ENCODE measurements at places on chromosomes 7 and 10. TPM values are rescaled to one million over a fixed set of nuclear protein-coding genes. Genes with fewer than 3 reads are reported as not detected.

CEP55 gene
- 41.8 TPM for total RNA-seq

GRCh38 chr7:139482662-139483466 is 609 bp downstream of the KLRG2 start:
- peak; percentile 89 for DNase-seq

DNA sequence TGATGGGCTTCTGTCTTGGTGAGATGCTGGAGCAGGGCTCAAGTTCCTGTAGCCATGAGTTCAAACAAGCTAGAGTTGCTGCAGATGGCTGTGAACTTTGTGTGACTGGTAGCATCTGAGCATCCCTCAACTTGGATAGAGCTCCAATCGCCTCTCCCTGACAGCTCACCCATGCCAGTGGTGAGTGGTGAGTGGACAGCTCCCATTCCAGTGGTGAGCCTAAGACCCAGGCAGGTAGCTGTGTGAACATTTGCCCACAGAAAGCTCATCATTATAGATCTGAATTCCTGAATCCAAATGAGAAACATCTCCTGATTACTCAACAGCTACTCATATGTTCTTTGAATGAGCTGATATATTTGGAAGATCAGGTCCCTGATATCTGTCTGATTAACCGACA is 25.3 kb downstream of the STEAP1B start:
- DNase-seq, result no peak

GRCh38 chr7:77879272-77879671 is 80.7 kb downstream of the PHTF2 start:
- no peak for DNase-seq

TBXAS1 gene
- total RNA-seq, result 0.76 TPM

DNA sequence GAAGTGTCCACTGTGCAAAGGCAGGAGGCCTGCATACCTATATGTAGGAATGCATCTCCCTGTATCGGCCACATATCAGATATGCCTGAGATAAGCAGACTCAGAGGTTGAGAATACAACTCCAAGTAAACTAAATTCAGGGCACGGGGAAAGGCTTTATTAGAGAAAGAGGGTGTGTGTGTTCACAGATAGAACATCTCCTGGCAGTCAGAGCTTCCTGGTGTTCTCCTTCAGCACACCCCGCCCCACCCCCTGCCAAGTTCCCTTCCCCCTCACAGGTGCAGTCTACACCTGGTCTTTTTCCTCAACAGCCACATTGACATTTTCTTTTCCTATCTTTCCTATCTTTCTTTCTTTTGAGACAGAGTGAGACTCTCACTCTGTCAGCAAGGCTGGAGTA is 17.1 kb downstream of the GBX1 start:
- no peak for DNase-seq

- no peak for DNase-seq
Observed at GRCh38 chr7:1253681-1254181, 21.1 kb downstream of the UNCX start.

DNA sequence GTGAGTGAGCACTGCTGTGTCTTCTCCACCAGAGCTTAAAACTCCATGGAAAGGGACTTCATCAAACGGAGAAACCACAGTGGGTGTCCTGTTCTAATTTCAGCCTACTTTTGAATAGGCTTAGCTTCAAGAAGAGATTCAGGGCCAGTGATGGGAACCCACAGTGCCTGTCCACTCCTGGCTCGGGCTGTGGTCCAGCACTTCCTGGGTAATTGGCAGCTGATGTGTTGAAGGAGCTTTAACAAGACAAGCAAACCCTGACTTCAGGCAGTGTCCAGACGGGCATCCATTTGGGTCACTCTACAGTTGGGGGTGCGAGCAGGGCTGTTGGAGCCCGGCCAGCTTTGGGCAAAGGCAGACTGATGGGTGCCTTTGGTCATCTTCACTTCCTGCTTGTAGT is 14.5 kb downstream of the VWC2 start:
- DNase-seq, result no peak

MMP21 gene
- not detected for total RNA-seq

DNA sequence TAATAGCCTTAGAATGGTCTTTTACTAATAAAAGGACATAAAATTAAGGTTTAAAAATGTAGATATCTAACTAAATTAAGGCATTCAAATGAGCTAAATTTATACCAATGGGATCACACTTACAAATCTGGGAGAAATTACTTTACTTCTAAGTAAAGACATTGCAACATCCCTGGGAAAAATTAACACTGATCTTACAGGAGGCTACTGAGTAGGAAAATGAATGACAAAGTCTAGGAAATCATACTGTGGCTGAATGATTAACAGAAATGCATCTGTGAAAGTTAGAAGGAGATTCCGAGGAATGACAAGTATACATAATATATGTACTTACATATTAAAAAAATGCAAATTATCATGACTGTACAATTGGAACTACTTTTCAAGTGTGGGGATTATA is 38.3 kb downstream of the CACNA2D1 start:
- DNase-seq, result no peak

- no peak for DNase-seq
Observed at GRCh38 chr7:127578711-127579275, 6.6 kb downstream of the GCC1 start.

CNNM1 gene
- 0.66 TPM for total RNA-seq

AOC1 gene
- not detected for total RNA-seq

DNA sequence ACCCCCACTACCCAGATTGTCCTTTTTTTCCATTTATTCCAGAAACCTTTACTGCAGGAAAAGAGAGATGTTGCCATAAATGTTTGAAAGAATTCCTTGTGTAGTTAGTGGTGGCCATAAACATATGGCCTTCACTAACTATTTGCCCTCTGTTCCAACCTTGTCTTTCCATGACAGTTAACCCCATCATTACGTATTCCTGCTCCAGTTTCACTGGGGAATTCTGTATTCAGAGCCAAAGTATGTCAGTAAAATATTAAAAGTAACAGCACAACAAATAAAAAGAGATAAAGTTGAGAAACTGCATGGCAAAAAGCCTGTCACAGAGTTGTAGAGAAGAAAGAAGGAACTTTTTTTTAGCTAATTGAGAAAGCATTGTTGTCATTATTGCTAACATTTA is 261.3 kb downstream of the BICC1 start:
- no peak for DNase-seq

- DNase-seq, result no peak
Observed at GRCh38 chr10:86979977-86980448, 11.7 kb downstream of the ADIRF start.

GRCh38 chr7:139774376-139774775 is 3.4 kb downstream of the HIPK2 start:
- no peak for DNase-seq

- no peak for DNase-seq
Observed at GRCh38 chr10:28558923-28559508, 26.1 kb downstream of the WAC start.

GRCh38 chr7:158063850-158064610 is 523.6 kb downstream of the PTPRN2 start:
- no peak for DNase-seq

- no peak for DNase-seq
Observed at GRCh38 chr10:109821672-109822071, 101.6 kb downstream of the XPNPEP1 start.

KMT2C gene
- 8.5 TPM for total RNA-seq

PRLHR gene
- not detected for total RNA-seq

GRCh38 chr10:102629661-102630614 is 14.3 kb upstream of the TRIM8 start:
- peak; percentile 76 for DNase-seq

DNA sequence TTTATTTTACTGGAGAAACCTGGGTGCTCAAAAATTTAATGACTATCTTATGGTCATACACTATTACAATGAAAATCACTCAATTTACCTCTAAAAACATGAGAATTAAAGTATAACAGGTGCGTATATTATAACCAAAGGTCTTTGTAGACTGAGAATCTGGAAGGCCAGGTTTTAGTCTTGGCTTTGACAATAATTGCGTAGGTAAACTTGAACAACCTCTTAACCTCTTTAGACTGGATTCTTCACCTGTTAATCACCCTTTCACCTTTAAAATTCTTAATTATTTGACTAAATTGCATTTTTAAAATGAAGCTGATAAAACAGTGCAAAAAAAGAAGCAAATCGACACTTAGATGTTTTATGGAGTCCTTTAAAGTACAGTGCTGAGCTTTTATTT is 156.1 kb downstream of the SEMA3E start:
- DNase-seq, result no peak

- DNase-seq, result peak; percentile 3
Observed at GRCh38 chr10:51857305-51857704, 157.9 kb upstream of the CSTF2T start.

GRID2IP gene
- total RNA-seq, result 0.33 TPM

DNA sequence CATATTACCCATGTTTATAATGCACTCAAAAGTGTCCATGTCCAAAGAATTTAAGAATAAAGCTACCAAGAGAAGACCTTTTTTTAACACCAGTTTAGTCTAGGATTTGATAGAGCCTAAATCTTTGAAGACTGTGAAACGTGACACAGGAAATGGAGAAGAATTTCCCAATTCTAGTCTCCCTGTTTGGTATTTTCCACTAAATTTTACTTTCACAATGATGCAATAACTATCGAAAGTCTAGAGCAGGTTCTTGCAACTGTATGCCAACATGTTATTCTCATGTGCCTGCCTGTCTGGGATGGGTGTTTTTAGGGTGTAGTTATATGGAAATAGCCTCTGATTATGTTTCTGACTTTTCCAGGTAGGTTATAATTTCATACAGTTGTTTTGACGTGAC is 6.9 kb upstream of the MXI1 start:
- no peak for DNase-seq

DNA sequence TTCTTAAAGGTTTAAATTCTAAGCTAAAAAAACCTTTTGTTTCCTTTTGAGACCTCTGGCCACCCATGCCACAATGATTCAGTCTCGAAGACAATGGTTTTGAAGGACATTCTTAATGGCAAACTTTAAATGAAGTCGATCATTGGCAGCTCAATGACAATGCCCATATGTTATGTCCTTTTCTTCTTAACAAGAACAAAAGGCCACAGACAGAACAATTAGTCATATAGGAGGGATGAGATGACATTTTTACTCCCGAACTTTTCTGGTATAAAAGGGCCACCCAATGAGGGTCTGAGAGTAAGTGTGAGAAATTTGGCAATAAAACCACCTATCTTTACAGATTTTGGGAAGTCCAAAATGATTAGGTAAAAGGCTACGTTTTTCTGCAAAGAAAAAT is at the start of gene NPS:
NPS (plus strand) TSS at position 301 of the 400 bp plus-strand sequence; CDS start at position 361, 60 bp downstream.
- DNase-seq, result no peak

- no peak for DNase-seq
Observed at GRCh38 chr10:98338318-98338717, 70.3 kb upstream of the LOXL4 start.

- DNase-seq, result peak; percentile 83
Observed at GRCh38 chr7:139570119-139570518, 46.6 kb downstream of the CLEC2L start.

GRCh38 chr7:89401099-89401498 is 605.6 kb upstream of the TEX47 start:
- no peak for DNase-seq

DNA sequence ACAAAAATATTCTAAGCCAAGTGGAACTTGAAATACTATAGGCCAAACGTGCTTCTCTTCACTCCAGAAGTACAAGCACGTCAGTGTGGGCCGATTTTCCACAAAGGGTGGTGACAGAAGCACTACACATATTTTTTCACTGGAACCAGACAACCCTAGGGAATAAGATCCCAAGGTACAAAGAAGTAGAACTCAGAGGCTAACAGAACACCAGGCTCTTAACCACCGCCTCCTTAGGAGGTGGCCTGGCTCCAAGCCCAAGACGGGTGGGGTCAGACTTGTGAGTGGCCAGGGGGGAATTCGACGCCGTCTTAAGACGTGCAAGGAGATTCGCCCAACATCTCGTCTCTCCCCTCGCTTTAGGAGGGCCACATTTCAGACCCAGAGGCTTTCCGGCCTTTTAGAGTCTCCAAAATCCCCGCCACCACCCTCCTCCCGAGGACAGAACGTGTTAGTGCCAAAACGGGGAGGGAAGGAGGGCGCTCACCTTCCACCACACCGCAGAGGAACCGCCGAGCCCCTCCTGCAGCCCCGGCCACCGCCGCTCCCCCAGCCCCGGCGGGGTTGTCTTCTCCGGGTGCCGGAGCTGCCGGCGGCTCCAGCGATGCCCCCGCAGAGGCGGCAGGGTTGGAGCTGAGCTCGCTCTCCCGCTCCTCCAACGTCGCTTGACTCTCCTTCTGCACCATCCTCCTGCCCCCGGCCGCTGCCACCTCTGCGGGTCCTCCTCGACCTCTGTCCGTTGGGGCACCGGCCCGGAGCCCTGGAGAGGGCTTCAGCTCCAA is 716 bp downstream of the OGA start:
- peak; percentile 74 for DNase-seq

- no peak for DNase-seq
Observed at GRCh38 chr10:21506351-21506750, 19.1 kb downstream of the SKIDA1 start.

TMEM270 gene
- total RNA-seq, result not detected
